Osteoblast (primary cell): ENCODE measurements at places on chromosomes 5 and 9. TPM values are rescaled to one million over a fixed set of nuclear protein-coding genes. Genes with fewer than 3 reads are reported as not detected.
A peak's percentile ranks its signal among the peaks of the same experiment; 100 is the strongest.

GRCh38 chr9:18490641-18491370 lies 16.9 kb downstream of the ADAMTSL1 start:
- DNase-seq: no peak

GRCh38 chr9:125549891-125550885 lies 156.8 kb downstream of the MAPKAP1 start:
- no peak for DNase-seq

- peak; percentile 21 for DNase-seq
These were observed 40.2 kb upstream of the TRIM32 start for GRCh38 chr9:116646661-116647514.

DNA sequence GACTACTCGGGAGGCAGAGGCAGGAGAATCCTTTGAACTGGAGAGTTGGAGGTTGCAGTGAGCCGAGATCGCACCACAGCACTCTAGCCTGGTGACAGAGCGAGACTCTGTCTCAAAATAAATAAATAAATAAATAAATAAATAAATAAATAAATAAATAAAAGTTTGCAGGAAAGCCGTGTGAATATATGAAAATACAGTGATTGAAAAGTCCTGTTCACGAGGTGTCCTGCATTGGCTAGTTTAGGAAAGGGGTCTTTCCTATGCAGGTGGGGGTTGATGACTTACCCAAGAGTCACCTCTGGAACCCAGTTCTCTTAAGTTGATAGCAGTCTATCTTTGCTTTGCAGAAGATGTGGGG lies 7.3 kb downstream of the TENT4A start:
- DNase-seq: no peak

MORN5 gene
- total RNA-seq: 0.36 TPM in 1 of 2 replicates, not detected in the other

SOX30 gene
- total RNA-seq: under 0.01 TPM in 2 replicates

DNA sequence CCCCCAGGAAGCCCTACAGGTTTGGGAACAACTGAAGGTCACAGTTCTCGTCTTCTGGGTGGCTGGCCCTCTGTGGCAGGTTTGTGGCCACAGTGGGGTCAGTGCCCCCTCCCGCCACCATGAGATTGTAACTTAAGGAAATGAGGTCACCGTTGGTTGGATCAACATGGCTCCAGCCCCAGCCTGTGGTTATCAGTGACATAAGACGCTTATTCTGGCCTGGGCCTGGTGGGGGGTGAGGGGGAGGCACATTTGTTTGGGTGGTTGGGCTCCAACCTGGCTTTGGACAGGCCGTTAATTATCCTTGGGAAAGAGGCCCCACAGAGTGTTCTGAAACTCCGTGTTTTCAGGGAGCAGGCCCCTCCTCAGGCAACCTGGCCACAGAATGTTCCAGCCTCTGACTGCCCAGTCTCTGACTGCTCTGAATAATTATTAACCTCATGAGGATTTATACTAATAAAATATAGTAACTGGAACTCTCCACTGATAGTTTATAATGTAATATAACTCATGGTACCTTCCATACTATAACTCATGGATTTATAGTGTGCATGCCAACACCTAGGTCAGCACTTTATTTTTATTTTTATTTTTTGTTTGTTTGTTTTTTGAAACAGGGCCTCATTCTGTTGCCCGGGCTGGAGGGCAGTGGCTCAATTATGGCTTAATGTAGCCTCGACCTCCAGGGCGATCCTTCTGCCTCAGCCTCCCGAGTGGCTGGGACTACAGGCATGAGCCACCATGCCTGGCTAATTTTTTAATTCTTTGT lies 58.0 kb upstream of the RPL26L1 start:
- no peak for DNase-seq

GRCh38 chr5:160390787-160391696 lies 8.8 kb downstream of the FAM200C start:
- peak; percentile 44 for DNase-seq

GRCh38 chr5:112697833-112698232 lies 39.9 kb upstream of the APC start:
- DNase-seq: no peak

DNA sequence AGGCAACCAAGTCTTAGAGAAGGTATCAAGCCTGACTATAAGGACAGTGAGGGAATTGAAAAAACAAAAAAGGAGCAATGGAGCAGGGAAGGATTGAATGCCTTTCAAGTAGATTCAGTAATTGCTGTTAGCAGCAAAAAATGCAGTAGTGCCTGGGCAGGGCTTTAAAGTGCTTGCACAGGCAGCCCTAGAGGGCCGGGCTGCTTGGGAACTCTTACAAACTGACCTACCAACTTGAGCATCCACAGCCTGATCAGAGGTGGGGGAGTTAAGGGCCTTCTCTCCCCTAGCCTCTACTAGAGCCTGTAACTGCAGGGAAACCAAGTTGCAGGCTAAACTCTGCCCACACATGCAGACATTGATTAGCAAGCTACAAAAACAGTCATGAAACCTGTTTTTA lies 19.4 kb downstream of the FXN start:
- no peak for DNase-seq

C5orf58 gene
- total RNA-seq: not detected in 2 replicates

INSL6 gene
- total RNA-seq: not detected in 2 replicates

GPR150 gene
- 0.29 and 0.36 TPM in 2 replicates for total RNA-seq

DNA sequence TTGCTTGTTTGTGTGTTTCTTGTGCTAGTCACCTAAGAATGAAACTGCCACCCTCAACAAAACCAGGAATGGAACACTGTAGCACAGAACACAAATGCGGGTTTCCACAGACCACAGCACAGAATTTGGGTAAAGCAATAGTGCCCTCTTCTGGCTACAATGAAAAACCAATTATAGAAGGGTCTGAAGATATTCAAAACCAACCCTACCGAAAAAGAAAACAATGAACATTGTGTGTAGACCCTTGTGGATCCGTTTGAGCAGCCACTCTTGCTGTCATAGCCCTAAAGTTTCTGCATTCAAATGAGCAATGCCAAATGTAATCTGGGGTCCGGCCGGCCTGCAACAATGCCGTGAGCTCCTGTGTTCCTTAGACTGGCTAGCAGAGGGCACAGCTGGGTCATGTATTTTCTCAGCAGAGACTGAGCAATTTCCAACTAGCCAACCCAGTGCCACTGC lies 8.3 kb upstream of the ENC1 start:
- peak; percentile 86 for DNase-seq

- DNase-seq: no peak
These were observed 59.8 kb upstream of the PLEKHG4B start for GRCh38 chr5:32165-32564.

DNA sequence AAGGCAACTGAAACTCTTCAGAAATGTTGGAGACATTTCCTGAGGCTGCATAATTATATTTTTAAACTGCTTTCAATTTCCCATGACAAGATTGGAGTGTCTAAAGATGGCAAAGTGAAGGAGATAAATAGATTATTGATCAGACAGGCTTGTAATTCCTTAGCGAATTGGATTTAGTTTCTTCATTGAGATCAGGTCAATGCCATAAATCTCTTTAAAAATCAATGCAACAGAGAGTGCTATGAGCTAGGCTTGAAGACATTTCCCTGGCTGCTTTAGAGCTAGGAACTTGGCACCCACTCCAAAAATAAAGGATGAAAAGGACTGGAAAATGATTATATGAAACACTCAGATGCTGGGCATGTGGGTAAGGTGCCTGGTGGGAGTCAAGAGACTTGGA lies 828.4 kb downstream of the TLR4 start:
- DNase-seq: no peak

GRCh38 chr5:141613344-141613743 lies 5.5 kb downstream of the DIAPH1 start:
- DNase-seq: no peak

GRCh38 chr9:120886490-120886967 lies 9.5 kb upstream of the PHF19 start:
- peak; percentile 93 for DNase-seq

DRD1 gene
- total RNA-seq: under 0.01 TPM in 1 of 2 replicates, not detected in the other

GRCh38 chr9:136764301-136764891 lies at the start of gene LCN15:
Gene LCN15 (minus strand): TSS chr9:136764518. CDS start chr9:136764488, 30 bp downstream.
- DNase-seq: peak; percentile 77

DNA sequence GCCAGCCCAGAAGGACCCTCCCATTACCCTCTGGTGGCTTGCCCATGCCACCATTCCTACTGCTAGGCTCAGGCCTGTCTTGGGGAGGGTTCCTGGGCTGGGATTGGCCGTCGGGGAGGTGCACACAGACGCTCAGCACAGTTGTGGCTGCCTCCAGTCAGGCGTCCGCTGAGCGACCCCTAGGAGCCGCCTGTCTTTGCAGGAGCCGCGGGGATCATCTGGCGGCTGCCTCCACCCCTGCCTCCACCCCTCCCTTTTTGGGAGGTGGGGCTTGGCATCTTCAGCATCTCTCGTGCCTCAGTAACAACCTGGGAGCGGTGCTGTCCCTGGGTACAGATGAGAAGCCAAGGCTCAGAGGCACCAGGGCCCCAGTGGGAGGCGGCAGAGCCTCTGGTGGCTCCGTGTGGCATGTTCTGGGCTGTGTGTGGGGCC lies 39.6 kb downstream of the RXRA start:
- peak; percentile 96 for DNase-seq

DNA sequence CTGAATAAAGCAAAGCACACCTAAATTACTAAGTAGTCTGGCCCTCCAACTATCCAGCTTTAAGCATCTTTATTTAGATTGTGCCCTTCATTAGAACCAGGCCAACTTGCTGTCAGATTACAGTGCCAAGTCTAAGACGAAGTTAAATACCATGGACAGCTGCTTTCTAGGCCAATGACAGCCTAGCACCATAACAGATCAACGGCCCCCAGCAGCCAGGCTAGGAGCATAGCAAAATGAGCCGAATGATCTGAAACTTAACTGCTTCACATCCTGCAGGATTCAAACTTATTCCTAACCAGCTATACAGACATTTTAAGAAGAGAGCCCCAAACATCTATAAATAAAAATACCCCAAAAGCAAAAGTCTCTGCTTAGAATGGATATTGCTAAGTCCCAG lies 6.8 kb downstream of the SLC24A2 start:
- DNase-seq: peak; percentile 35

DNA sequence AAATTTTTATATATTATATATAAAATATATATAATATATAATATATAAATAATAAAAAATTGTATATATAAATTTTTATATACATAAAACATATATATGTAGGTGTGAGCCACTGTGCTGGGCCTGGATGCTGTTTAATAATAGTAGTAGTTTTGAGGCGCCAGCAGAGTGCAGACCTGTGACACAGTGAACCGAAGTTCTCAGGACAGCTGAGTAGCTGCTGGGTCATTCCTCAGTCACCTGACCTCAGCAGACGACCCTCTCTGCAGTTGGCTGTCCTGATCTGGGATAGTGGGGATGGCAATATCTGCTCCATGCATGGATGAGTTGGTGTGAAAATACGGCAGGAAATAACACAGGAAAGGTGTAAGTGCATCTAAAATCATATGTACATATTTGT lies 3.3 kb upstream of the SNX18 start:
- no peak for DNase-seq

DNA sequence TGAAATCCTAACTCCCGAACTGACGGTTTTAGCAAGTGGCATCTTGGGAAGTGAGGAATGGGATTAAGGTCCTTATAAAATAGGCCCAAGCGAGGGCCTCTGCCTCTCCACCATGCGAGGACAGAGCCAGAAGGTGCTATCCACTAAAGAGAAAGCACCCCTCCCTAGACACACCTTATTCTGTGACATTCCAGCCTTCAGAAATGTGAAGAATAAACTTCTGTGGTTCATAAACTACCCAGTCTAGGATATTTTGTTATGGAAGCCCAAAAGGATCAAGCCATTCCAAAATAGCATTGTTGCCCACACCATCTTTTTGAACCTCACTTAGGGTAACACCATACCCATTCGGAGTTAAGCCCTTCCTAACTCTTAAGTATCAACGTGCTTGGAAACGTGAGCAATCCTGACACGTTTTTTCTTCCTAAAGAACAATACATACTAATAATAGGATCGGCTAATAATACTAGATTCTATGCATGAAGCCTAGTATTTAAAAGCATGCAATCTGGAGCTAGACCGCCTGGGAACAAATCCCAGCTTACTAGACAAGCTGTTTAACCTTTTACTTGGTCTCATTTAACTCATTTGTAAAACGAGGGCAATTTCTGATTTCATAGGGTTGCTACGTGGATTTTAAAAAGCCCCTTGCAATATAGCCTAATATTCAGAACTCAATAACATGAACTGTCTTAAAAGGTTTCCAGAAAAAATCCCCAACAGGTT lies 1.1 kb upstream of the SMC2 start:
- peak; percentile 72 for DNase-seq

- no peak for DNase-seq
These were observed 167.0 kb downstream of the TTC39B start for GRCh38 chr9:15140051-15140450.

- no peak for DNase-seq
These were observed 291.2 kb downstream of the PRELID2 start for GRCh38 chr5:145543968-145544367.

DNA sequence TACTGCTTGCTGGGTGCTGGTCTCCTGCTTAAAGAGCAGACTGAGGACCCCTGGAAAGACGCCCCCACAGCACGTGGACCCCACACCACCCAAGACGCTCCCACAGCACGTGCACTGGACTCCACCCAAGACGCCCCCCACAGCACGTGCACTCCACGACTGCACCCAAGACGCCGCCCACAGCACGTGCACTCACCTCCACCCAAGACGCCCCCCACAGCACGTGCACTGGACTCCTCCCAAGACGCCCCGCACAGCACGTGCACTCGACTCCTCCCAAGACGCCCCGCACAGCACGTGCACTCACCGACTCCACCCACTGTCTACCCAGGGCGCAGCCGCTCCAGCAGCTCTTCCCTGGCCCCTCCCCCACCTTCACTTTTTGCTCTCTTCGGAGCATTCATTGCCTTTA lies 50.5 kb downstream of the EHMT1 start:
- peak; percentile 69 for DNase-seq

DNA sequence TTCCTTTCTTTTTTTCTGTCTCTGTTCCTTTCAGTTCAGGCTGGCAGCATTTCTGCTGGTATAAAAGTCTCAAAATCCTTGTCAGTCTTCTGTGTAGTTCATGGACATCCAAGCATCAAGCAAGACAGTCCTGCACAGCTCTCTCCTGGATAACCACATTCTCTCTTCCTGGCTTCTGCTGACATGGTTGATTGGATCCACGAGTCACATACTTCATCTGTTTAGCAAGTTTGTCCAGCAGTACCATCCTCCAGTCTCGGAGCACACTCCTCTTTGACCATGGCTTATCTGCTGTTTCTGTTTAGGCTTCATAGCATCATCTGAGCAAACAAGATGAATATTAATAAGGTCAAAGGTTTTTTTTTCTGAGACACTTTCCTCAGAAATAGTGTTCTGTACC lies 220.8 kb downstream of the KDM4C start:
- DNase-seq: no peak

ANKRD34B gene
- not detected in 2 replicates for total RNA-seq

- DNase-seq: peak; percentile 99
These were observed 385 bp upstream of the PTGER4 start for GRCh38 chr5:40679148-40679912.

- no peak for DNase-seq
These were observed 376.1 kb downstream of the BRINP1 start for GRCh38 chr9:118992813-118993794.

ACTBL2 gene
- not detected in 2 replicates for total RNA-seq

FOXD1 gene
- 12.7 and 17.0 TPM in 2 replicates for total RNA-seq

DNA sequence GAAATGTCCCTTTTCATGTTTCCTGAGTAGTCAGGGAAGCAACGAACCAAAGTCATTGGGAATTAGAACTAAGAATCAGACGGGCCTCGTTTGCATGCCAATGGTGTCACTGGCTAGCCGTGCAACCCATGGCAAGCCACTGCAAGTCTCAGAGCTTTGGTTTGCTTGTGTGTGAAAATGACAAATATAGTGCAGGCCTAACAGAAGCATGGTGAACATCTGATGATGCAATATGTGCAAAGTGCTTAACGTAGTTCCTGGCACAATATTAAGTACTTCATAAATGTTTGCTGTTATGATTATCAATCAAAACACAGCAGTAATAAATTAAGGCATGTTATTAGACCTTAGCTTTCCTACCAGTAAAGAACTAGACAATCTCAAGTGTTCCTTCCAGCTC lies 118.0 kb upstream of the TRIM32 start:
- no peak for DNase-seq
